ENCODE measurements at places on chromosomes 2 and 18.
A peak's percentile ranks its signal among the peaks of the same experiment; 100 is the strongest.

DNA sequence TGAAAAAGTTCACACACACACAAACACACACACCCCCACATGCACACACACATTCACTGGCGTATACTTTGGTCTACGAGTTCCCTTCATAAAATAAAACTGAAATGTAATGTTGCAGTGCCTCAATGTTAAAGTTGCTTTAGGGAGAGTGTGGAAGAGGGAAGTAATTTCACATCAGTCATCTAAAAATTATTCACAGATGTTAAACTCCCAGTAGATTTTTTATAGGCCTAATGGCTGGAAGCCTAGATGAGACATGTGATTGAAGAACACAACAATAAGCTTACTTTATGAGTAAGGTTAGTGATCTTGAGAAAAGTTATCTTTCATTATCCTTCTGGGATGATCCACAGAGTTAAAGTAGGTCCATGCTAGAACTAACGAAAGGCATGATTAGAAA lies 506.7 kb upstream of the CNTNAP5 start:
- no peak for DNase-seq

- DNase-seq = no peak
Observed at GRCh38 chr18:50569930-50570329, 10.0 kb downstream of the MAPK4 start.

DNA sequence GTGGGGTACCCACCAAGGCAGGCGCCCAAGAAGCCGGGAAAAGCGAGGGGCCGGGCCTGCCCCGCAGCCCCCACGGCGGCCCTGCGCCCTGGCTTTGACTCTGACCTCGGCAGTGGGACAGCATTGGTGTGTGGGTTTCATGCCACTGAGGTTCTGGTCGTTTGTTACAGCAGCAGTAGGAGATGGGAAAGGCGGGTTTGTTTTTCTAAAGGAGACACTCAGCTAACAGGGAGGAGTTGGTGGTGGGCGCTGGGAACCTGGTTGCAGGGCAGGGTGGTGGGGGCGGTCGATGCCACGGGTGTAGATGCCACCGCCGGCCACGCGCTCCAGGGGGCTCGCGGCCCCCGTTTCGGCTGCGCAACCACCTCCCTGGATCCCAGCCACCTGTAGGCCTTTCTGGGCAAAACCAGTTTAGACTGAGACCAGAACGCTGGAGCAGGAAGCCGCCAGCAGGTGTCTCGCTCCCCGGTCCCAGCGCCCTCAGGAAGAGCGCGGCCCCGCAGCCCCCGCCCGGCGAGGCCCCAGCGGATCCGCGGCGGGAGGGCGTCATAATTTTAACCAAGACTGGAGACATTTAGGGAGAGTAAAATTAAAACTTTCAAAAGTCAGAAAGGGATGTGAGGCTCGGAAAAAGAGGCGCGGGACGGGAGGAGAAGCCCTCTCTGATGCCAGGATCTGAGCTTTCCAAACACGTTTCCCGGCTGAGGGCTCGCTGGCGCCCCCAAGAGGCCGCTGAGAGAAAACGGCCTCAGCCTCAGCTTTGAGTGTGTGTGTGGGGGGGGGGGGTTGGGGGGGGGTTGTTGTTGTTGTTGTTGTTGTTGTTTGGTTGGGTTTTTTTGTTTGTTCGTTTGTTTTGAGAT lies 17.4 kb downstream of the CIDEA start:
- peak; percentile 85 for DNase-seq

DNA sequence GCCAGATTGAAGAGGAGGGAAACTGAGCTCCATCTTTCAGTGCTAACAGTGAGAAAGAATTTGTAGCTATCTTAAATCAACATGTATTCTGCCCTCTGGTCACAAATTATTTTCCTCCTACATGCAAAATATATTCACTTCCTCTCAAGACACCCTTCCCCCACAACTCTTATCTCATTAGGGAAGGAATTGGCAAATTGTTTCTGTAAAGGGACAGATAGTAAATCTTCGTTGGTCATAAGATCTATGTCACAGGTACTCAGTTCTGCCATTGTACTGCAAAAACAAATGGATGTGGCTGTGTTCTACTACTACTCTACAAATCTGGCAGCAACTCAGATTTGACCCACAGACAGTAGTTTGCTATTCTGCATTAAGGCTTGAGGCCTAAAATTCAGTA lies 53.0 kb upstream of the CYP20A1 start:
- DNase-seq = no peak

DNA sequence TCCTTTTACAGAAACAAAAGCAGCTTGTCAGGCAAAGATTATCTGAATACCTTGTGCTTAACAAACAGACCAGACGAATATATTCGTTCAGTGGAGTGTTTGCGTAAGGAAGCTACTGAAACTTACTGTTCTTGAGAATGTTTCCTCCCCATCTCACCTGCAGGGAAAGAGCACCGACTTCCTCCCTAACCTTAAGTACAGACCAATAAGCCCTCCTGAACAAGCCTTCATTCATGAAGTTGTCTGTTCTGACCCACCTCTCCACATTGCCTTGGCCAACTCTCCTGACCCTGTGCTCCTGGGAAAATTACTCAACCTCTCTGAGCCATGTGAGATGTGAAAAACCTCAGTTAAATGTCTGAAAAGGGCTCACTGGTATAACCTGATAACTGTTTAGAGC lies 35.2 kb downstream of the STK39 start:
- no peak for DNase-seq

- peak; percentile 81 for DNase-seq
Observed at GRCh38 chr2:110748489-110748867, 16.1 kb downstream of the ACOXL start.

DNA sequence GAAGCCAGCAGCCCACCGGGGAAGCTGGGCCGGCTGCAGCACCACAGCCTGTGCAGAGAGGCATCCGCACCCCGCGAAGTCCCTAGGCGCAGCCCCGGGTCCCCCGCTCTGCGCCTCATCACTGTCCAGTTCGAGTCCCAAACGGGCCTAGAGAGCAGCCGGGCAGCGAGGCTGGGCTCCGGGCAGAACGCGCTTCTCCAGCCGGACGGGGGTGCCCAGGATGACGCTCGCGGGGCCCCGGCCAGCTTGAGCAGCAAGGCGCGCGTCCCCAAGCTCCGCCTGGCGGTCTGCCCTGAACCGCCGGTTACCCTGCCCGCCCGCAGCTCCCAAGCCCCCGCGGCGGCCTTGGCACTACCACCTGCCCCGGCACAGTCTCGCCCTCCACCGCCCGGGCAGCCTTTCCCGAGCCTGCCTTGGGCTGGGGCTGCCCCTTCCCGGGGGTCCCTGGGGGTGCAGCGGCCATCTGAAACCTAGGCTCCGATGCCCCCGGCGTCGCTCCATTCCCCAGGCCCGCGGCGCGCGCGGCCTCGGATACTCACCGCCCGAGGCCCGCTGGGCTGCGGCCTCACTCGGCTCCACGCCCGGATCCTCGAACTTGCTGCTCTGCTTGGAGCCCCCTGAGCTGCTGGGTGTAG lies 591 bp downstream of the SLC16A14 start:
- DNase-seq = peak; percentile 76

GRCh38 chr2:142870526-142870925 lies 6.9 kb upstream of the KYNU start:
- DNase-seq = no peak

DNA sequence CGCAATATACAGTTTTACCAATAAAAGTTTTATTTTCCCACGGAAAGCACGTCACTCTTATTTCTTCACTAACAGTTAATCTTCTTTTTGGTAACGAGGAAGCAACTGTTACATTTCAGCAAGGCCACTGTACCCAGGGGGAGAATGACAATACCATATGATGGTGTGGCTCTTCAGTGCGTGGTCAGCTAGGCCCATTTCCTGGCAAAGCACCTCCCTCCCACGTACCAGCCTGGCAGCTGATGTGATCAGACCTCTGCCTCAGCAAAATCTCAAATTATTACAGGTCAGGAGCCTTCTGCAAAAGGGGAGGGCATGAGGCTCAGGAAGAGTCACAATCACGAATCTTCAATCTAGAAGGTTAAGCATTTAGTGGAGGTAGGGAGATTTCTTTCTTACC lies 55.4 kb downstream of the KLF7 start:
- no peak for DNase-seq

DNA sequence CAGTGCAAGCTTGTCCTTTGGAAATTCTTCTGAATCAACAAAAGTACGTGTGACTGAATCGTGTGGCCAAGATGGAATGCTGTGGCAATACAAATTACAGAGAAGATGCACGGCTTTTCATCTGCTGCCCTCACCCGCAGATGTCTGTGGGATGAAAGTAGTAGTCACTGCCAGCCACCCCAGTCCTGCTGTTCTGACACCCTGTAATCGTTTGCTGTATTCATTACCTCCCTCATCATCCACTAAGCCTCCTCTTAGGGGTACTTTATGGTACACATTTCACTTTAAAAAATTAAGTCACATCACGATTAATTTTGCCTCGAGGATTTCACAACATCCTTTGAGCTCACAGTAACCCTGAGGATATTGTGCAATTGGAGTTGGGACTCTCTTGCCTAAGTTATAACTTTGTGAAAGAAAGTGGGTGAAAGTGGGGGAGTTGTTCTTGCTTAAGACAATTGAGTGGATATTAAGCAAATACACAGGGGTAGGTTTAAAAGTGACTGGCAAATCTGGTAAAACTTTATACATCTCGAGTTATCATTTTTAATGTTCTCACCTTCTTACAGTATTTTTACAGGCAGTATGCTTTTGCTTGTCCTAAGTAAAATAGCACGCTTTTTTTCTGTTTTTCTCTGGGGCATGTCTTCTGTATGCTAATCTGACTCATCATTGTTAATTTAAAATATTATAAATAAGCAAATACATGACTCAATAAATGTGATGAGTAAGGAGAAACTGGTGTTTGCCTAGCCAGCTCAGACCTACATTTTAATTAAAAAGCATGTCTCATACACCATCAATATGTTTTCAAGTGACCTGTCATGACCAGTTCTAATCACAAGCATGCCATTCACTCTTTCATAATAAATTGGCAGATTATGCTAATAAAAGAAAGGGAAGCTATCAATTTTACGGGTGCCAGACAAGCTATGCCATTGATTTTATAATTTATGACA lies 680.9 kb downstream of the IRS1 start:
- no peak for DNase-seq

DNA sequence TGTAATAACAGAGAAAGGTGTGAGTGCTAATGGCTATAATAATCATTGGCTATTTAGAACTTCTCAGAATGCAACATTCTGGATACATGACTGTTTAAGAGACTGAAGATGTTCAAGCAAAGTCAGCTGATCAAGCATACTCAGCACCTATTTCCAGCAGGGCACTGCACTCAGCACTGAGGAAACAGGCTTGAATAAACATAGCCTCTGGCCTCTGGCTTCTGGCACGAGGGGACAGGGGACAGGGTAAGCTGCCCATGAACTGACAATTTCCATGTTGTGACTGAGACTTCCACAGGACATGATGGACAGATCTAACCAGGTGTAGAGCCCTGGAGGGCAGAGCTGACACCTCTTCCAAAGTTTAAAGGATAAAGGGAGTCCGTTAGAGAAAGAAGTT lies 1.3 kb downstream of the MARCO start:
- no peak for DNase-seq

- DNase-seq = no peak
Observed at GRCh38 chr2:160651416-160652200, 158.0 kb upstream of the RBMS1 start.

GRCh38 chr2:198236338-198236737 lies 431.9 kb downstream of the PLCL1 start:
- no peak for DNase-seq

GRCh38 chr2:145464866-145465265 lies 944.9 kb upstream of the ZEB2 start:
- DNase-seq = no peak

DNA sequence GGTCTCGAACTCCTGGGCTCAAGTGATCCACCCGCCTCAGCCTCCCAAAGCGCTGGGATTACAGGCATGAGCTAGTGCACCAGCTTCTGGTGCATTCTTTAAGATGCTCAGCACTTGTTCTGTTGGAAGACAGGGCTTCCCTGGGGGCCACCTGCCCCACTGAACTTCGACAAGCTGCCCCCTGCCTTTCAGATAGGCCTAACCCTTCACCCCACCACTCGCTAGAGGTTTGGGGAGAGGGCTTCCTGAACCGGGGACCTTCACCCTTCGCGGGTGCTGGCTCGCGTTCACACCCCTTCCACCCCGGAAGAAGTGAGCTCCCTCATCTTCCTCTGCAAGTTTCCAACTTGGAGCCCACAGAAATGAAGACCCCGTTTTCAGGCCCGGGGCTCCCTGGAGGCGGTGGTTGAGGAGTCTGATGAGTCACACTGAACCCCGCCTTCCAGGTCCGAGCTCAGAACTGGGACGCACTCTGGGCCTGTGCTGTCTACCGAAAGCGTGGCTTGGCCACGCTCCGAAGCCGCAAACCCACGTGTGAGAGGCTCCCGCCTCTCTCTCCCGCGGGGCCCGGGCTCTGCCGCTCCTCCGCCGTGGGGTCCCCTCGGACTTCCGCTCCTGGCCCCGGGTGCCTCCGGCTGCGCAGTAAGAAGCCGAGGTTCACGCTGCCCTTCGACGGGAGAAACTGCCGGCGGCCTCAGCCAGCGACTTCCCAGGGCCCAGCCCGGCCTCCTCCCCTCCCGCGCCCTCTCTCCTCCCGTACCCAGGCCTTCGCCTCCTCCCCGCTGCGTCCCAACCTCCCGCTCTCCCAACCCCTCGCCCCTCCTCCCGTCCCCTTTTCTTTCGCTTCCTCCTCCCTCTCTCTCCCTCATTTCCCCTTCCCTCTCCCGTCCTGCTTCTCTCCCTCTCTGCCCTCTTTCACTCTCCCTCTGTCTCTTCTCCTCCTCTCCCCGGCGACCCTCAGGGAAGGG lies 47.5 kb upstream of the SP3 start:
- peak; percentile 66 for DNase-seq

DNA sequence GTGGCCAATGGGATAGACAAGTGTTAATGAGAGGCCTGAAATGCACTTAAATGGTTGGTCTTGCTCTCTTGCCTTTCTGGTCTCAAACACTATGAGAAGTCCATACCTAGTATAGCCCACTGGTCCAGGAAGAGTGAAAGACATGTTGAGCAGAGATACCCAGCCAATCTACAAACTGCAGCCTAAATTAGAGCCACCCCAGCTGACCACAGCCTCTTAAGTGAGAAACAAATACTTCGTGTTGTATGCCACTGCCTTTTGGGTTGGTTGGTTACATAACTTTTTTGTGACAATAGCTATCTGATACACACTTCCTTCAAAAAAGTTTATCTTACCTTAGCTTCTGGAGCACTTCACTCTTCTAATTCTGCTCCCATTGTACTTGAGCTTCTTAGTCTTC lies 8.8 kb upstream of the EXOC6B start:
- DNase-seq = no peak

- no peak for DNase-seq
Observed at GRCh38 chr2:152037743-152038435, 61.0 kb downstream of the CACNB4 start.

DNA sequence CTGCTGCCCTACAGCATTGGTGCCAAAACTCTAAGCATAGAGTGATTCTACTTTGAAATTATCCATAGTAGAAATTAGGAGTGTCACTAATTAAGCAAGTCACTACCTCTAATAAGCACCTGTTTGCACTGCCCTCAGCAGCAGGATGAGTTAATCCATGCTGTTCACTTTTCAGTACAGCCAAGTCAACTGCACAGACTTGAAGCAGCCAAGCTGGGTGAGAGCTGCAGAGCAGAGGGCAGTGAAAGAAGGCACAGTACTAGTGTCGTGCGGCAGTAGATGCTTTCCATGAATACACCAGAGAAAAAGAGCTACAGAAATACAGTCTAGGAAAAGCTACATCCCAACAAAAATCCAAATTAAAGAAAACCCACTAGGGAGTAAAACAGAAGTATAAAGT lies 98.6 kb downstream of the RAPH1 start:
- no peak for DNase-seq
